ENCODE measurements at places on chromosomes 1 and 21.

DNA sequence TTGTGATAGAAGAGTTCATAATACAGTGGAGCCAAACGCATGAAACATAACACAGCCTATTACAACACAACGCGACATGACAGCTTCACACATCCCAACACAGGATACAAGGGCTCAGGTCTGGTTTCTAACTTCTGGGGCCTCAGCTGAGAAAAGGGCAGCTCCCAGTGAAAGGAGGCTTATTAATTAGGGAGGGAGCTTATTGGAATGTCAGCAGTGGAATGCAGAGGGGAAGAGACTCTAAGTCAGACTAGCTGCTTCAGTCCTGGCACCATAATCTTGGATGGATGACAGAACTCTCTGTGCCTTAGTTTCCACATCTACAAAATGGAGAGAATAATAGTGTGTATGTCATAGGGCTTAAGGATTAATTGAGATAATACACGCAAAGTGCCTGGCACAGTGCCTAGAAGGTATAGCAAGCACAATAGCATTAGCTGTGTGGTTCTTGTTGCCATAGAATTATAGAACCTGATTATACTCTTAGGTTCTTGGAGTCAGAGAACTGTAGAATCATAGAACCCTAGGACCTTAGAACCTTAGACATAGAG is 22.7 kb upstream of the SLC2A1 start:
- DNase-seq = no peak

DNA sequence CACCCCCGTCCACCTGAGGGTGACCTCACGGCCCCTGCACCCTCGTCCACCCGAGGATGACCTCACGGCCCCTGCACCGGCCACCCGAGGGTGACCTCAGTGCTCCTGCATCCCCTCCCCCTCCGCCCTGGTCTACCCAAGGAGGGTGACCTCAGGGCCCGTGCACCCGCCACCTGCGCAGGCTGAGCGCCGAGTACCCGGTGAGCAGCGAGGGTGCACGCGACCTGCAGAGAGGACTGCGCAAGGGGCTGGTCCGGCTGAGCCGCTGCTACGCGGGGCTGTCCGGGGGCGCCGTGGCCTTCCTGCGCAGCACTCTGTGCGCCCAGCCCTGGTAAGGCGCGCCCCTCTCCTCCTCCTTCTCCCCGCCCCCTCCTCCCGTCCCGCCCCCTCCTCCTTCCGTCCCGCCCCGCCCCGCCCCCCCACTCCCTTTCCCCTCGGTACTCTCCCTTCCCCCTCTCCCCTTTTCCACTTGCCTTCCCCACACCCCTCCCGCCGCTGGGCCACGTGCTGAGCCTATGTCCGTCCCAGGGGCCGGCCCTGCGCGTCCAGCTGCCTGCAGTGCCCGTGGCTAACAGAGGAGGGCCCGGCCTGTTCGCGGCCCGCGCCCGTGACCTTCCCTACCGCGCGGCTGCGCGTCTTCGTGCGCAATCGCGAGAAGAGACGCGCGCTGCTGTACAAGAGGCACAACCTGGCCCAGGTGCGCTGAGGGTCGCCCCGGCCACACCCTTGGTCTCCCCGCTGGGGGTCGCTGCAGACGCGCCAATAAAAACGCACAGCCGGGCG is 28.4 kb downstream of the TRIM11 start:
- DNase-seq = peak; percentile 34

- no peak for DNase-seq
These were observed 161.8 kb upstream of the IRF2BP2 start for GRCh38 chr1:234771642-234772344.

DNA sequence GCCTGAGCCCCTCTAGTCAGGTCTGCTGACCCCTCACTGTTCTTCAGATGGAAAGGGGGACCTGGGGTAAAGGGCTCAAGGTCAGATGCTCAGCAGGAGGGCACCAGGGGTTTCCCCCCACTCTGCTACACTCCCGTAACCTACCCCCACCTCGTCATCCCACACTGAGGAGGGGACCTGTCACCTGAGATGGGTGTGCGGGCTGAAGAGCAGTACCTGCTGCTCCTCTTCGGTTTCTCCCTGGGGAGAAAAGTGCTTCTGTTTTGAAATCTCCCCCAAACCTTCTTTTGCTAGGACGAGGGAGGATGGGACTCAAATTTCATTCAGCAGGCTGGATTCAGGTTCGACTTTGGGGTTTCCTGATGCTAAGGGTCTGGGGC is 65.2 kb downstream of the SYT2 start:
- no peak for DNase-seq

- no peak for DNase-seq
These were observed 20.7 kb downstream of the ZNF695 start for GRCh38 chr1:246987083-246987690.

GRCh38 chr1:216627252-216627651 is 96.0 kb downstream of the ESRRG start:
- no peak for DNase-seq

DNA sequence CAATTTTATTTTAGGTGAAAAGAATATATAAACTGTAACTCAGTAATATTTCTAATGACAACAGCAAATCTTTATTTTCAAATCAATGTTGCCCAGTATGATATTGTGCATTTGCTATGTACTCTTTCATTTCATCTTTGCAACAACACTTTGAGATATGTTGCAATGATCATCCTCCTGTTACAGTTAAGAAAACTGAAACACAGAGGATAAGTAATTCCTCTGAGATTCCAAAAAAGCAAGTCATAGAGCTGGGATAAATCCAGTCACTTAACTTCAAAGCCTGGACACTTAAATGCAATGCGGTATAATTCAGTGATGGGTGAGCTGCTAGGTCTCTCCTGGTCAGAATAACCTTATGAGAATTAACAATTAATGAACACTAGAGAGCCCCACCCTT is 48.6 kb upstream of the EXO1 start:
- no peak for DNase-seq

- DNase-seq = no peak
These were observed 7.1 kb downstream of the CHRNB2 start for GRCh38 chr1:154574716-154575115.

DNA sequence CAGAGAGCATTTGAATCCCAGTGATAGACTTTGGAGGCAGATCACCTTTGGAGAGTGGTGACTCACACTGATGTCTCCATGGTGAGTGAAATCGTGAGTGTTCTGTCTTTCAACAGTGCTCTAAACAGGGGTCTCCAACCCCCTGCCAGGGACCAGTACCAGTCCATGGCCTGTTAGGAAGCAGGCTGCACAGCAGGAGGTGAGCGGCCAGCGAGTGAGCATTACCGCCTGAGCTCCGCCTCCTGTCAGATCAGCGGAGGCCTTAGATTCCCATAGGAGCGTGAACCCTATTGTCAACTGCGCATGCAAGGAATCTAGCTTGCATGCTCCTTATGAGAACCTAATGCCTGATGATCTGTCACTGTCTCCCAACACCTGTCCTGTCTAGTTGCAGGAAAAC is 61.8 kb upstream of the B3GALNT2 start:
- DNase-seq = no peak

DNA sequence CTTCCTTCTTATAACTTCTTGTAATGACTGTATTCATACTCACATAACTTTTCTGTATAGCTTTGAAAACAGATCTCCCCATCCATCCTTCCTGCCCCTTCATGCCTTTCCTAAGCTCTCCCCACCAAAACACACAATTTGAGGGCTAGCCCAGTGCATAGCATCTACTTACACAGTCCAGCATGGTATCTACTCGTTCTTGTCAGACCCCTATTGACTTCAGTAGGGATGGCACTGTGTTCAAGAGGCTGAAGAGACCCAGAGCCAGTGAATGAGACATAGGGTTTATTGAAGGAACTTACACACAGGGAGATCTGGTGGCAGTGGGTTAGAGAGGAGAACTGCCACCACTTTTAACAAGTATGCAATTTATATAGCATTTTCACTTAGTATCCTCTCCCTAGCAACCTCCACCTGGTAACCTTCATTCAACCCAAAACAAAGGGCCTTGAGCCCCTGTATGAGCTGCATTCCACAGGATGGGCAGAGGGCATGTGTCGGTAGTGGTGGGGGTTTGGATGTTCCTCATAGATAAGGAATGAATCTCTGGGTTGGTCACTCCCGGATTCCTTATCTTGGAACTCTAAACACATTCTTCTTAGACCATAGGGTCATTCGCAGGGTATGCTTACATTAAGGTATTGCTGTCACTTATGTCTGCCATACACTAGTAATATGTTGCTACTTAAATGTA is 64.9 kb upstream of the GNG12 start:
- no peak for DNase-seq

DNA sequence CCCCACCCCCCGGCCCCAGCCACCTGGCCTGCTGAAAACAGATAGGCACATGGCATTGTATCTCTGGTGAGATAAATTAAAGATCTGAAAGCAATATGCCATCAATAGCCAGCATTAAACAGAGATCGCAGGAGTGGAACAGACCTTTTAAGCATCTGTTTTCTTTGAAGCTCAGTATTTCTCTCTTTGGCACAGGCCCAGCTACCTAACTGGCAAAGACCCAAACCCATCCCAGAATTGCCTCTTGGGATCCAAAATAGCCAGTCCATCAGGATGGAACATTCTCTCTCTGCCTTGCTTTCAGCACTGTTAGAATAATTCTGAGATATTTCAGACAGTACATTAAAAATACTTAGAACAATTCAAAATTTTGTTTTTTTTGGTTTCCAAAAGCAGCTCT is 46.0 kb downstream of the KCNJ6 start:
- no peak for DNase-seq

DNA sequence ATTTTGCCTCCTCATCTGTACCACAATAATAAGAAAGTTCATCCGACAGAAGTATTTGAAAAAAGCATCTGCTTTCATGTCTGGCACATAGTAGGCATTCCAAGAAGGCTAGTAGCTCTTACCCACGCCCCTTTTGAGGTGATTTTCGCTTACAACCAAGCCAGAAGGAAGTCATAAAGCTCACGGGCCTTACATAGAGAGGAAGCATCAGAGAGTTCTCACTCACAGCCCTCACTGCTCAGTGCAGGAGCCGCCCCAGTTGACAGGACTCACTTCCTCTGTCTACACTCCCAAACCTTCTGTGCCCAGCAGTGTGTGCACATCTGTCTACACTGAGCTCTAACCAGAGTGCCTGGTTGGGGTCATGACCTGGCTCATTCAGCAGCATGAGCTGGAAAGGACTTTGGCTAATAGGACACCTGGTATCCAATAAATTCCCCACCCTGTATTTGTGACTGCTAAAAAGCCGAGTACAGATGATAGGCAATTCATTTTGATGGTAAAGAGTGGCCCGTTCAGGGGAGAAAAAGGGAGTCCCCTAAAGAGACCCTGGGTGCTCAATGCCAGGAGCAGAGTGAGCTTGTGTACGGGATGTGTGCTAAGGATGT is 36.8 kb upstream of the DUSP10 start:
- DNase-seq = no peak

GRCh38 chr21:18387994-18388393 is 15.6 kb downstream of the TMPRSS15 start:
- no peak for DNase-seq

GRCh38 chr1:198455966-198456365 is 84.5 kb downstream of the ATP6V1G3 start:
- DNase-seq = no peak

- no peak for DNase-seq
These were observed 1388.8 kb downstream of the AMY1C start for GRCh38 chr1:105138458-105138893.

DNA sequence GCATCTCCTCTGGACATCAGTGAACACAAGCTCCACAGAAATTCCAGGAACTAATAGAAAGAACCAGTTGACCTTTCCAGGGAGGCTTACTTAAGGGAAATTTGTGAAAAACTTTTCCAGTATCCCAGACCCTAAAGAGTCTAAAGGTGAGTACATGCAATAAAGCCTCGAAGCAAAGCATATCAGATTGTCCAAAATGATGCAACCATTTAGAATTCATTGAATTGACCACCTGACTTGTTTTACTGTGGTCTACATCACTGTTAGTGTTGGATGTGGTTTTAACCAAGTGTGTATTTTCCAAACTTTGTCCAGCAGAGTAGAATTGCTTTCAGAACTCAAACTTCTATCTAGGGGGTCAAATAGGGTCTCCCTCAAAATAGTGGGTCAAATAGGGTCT is 76.3 kb upstream of the TIAM1 start:
- no peak for DNase-seq

DNA sequence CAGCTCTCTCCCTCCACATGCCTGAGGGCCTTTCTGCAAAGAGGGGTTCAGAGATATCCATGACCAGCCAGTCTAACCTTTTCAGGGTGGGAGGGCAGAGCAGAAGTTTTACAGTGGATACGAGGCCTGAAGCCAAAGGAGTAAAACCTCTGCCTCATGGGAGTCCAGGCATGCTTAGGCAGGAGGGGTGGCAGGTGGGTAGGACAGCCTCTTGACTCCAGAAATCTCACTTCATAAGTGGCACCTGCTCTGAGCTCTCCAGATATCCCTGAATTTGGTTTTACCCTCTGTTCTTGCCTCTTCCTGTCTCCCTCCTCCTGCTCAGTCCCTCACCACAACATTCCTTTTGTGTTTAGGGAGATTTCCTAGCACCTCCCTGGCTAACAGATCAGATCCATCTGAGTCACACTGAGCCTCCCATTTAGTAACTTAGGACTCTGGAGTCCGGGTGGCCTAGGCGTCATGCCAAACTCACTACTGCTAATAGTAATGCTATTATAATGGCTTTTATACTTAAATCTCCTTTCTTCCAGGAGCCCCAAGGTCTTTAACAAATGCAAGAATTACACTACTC is 201.0 kb downstream of the HS2ST1 start:
- no peak for DNase-seq

DNA sequence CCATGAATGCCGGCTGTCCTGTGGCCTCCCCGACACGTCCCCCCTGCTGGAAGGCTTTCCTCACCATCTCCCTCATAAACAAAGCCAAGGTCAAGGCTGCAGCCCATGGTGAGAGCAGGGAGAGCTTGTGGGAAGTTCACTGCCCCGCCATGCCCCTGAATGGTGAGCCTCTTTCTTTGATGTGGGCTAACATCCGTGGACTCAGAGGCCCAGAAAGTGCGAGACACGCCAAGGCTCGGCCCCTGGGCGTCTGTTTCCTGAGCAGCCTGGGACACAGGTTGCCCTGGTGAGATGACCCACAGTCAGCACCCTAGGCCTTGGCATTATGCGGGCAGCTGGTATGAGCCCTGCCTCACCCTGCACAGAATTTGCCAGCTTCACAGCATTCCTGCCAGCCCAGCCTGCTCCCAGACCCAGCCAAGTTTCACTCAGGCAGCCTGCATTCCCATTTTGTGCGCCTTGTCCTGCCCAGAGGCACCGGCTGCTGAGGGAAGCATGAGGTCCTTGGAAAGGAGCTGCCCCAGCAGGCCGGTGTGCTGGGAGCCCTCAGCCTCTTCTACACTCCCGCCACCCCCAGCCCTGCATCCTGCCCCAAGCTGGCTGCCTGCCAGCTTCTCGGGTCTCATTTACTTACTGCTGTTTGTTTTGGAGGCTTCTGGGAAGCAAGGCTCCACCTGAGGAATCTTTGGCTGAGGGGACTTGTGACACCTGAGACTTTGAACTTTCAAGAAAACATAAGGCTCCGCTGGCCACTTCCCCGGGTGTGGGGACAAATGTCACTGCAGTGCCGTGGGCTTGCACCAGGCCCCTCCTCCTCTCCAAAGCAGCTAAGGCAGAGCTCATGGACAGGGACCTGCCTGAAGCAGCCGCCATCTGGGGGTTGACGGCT is 31.9 kb downstream of the NEK2 start:
- DNase-seq = no peak

All from stimulated activated CD4-positive, alpha-beta T cell treated with anti-CD3 and anti-CD28 coated beads, TNF-alpha, amount 100 ng/mL, for 48 hours (primary cell).